ENCODE measurements at places on chromosomes 6 and 20.

- no peak for DNase-seq
Observed at GRCh38 chr6:93124006-93124632, 295.2 kb downstream of the EPHA7 start.

DNA sequence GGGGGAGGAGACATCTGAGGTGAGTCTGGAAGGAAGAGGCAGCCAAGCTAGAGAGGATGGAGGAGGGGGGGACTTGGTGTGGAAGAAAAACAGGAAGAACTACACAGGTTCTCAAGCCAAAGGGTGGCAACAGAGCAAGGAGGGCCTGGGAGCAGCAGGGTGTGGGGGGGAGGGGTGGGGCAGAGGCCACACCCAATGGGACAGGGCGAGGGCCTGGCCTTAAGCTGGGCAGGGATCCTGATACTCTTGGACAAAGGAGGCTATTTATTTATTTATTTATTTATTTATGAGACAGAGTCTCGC lies 359.0 kb downstream of the ZFAND3 start:
- no peak for DNase-seq

DNA sequence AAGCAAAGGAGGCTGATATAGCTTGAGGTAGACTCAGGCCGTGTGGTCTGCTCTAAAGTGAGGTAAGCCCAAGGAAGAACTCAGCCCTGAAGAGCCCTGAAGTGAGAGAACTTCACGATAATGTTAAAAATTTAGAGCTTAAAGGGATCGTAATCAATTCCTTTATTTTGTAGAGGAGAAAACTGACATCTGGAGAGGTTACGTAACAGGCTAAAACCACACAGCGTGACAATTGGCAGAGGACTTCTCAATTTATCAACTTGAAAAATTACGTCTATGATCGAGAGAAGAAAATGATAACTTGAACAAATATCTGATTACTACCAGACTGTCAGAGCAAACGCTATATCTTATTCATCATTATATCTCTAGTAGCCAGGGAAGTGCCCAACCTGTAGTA lies 121.8 kb upstream of the FOXO3 start:
- no peak for DNase-seq

DNA sequence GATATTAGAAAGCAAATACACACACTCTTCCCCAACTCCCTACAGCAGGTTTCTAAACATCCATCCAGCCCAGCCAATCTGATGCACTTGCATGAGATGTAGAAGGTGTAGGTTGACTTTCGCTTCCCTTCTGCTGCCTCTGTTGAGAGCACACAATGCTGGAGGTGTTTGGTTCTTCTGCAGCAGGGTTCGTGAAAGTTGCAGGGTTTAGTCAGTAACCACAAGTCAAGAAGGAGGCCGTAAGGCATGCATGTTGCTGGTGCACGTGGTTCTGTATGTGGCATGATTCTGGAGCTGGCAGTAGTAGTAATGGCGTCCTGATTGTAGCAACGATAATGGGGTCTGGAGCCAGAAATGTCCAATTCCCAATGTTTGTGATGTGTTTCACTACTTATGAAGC lies 53.0 kb downstream of the DEK start:
- DNase-seq: no peak

GRCh38 chr6:127494240-127494767 lies 24.8 kb downstream of the MTCL3 start:
- no peak for DNase-seq

DNA sequence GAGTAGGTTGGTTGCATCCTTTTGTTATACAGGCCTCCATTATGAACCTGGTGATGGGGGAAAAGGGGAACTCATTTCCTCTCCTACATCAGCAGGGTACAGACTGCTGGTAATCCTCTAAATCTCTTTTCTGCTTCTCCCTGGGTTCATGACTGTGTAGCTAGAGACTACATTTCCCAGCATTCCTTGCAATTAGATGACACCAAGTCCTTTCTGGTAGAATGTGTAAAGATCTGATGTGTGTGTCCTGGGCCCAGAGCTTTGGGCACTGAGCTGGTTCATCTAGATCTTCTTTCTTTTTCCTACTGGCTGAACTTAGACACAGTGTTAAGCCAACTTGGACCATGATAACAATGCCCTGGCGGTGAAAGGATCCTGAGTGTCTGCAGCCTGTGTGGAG lies 104.7 kb upstream of the IFNGR1 start:
- DNase-seq: no peak

DNA sequence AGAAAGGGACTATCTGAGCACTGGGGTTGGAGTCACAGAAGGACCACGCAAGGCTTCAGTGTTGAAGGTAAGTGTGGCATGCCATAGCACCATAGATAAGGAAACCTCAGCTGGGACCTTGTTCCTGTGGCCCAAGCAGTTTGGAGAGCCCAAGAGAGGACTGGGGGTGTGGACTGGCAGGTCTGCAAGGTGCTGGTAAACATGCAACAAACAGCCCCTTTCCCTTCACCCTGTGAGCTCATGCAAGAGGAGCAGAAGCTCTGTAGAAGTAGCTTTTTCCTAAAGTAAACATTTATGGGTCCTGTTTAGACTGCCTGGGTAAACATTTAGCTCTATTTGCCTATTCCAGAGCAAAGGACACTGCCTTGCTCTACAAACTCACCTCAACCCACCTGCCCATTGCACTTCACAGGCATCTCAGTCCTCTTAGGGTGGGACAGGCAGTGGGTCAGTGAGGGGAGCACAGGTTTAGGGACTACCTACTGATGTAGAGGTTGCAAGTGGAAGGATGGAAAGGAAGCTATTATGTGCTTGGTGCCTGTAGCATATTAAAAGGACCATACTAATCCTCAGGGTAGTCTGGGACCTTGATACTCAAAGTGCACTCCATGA lies 12.0 kb downstream of the ZSCAN31 start:
- no peak for DNase-seq

GRCh38 chr20:62501801-62502495 lies 26.2 kb upstream of the GATA5 start:
- no peak for DNase-seq

DNA sequence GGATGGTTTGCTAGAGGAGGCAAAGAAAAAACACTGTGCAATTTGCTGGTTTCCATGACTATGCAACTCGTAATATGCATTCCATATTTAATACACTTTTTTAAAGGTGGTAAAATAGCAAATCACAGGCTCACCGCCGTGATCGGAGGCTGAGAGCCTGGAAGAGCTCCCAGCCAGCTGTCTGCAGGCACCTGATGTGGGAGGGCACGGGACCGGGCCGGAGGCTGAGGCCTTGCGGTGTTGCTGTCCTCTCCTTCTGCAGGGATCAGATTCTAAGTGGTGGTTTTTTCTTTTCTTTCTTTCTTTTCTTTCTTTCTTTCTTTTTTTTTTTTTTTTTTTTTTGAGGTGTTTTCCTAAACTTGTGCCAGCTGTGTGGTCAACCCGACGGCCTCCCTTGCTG lies 282.3 kb downstream of the CDH4 start:
- no peak for DNase-seq

- no peak for DNase-seq
Observed at GRCh38 chr20:38286586-38287531, 17.1 kb upstream of the BPI start.

GRCh38 chr6:148291876-148292275 lies 50.8 kb upstream of the SASH1 start:
- no peak for DNase-seq

GRCh38 chr20:34256629-34257124 lies 15.5 kb downstream of the ASIP start:
- DNase-seq: no peak

DNA sequence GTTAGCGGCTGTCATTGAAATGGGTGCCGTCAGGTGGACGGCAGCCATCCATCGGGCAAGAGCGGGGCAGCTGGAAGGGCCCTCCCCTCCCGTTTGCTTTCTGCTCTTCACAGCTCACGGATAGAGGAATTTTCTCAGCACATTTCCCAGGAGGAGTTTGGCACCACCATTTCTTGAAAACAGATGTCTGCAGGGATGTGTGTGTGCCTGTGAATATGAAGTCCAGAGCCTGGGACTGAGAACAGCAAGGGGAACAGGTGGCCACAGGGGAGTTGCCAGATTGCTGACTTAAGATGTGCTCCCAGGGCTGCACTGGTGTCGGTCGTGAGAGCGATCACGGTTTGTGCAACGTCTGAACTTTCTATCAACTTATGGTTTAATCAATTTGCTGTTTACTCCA lies 22.1 kb upstream of the ECI2 start:
- DNase-seq: no peak
